CD8-positive, alpha-beta memory T cell (primary cell): ENCODE measurements at places on chromosomes 12 and 14.

- no peak for DNase-seq
Observed at GRCh38 chr12:58416236-58416635, 474.9 kb downstream of the ATP23 start.

DNA sequence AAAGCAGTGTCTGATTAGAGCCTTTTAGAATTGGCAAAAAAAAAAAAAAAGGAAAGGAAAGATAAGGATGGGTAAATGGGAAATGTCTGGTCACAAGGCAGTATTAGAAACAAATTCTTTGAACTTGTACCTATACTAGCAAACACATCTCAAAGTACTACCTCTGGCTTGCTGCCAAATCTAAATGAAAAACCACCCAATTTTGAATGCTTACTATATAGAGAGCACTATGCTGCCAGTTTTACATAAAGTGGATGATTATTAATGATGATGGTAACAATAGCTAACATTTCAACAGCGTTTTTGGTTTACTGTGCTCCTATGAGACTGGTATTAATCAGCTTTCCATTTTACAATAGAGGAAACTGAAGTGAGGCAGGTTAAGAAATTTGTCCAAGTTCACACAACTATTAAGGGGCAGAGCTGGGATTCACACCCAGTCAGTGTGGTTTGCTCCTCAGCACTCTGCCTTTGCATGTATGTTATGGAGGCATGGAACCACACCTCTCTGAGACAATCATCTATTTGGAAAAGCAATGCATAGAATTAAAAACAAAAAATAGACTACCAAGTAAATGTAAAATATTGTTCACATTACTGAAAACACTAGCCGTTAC, 34.2 kb downstream of the ATP2B1 start:
- no peak for DNase-seq

- DNase-seq = no peak
Observed at GRCh38 chr12:120342175-120343038, 14.8 kb upstream of the PLA2G1B start.

GRCh38 chr14:35252451-35252868, 39.7 kb upstream of the PSMA6 start:
- no peak for DNase-seq

- DNase-seq = no peak
Observed at GRCh38 chr14:33010495-33010894, 71.8 kb downstream of the NPAS3 start.

- peak; percentile 31 for DNase-seq
Observed at GRCh38 chr14:58638231-58639197, 752 bp downstream of the DACT1 start.

GRCh38 chr14:23301288-23301968, 1.2 kb downstream of the PPP1R3E start:
- peak; percentile 97 for DNase-seq

DNA sequence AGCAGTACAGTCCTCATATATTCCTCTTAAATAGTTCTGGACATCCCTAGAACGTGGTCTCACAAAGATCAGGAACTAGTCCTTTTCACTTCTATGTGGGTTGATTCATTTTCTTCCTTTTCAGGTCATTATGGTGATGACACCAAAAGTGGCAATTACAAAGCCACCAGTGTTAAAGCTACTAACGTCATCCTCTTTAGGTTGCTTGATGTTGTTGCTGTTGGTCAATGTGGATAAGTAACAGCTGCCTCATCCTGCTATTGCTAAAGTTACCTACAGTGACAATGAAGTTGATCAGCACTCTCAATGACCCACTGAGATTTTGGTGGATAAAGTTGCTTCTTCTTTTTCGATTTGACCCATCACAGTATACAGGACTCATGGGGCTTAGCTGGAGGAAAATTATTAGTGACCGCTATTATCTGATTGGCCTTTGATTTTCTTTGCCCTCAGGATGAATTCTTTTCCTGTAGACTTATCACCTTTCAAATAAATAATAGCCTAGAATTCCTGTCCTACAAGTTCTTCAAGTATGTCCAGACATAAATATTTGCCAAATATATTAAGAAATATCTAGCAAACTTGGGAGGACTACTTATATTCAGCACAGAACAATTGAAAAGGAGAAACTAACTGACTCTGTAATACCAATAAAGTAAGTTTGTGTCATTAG, 54.0 kb upstream of the ATP2B1 start:
- DNase-seq = no peak

DNA sequence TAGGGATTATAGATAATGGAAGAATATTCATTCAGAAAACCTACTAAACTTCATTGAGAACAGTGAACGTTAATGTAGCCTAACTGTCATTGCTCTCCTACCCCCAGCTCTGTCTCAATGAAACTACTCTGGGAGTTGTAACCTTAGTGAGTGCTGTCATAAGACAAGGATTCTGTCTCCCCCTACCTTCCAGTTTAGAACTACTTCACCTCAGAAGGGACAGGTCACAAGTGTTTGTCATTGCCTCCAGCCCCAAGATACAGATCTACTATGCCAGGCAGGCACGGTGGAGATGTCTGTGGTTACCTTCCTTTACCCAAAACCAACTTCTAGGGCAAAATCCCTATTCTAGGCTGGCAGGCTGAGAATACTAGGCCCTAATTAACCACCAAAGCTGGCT, 833.1 kb upstream of the SEL1L start:
- no peak for DNase-seq

DNA sequence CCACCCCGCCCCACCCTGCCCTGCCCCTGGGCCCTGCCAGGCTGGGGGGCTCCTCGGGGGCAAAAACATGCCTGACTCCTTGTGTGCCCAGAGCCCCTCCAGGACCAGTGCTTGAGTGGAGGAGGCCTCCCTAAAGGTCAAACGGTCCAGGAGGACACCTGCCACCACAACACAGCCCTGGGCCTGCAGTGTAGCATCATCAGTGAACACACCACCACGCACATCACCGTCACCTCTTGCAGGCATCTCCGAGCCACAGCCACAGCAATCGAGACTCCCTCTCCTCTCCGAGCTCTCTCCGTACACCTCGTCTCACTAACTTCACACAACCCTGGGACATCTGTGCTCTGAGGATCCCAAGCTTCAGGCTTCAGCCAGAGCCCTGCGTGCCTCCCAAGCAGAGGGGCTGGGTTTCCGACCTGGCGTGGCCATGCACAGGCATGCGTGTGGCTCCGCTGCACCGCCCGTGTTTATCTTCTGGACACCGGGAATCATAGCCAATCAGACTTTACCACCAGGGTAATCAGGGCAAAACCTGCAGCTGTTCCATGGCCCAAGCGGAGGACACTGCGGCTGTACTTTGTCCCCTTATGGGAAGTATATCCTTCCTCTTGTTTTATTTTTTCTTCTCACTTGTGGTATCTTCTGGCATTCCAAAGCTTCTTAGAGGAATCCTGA, 6.2 kb upstream of the DIO3 start:
- DNase-seq = no peak

- no peak for DNase-seq
Observed at GRCh38 chr14:63276016-63276415, 42.7 kb downstream of the GPHB5 start.

GRCh38 chr12:47804171-47804570, 15.5 kb downstream of the HDAC7 start:
- no peak for DNase-seq

DNA sequence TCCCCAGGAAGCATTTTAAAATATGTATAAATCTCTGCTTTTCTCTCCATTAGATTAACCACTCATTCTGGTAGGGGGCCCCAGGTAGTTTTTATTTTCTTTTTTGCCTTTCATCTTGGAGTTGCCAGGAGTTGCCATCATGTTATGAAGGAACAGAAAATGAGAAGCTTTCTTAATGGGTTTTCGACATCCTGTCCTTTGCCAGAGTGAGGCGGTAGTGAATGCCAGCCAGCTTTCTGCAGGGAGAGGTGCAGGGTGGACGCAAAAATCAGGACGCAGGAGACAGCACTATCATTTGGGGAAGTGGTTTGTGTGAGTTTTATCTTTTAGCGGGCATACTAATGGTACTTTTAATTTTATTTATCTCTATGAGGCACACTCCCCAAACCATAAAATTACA, 1.7 kb downstream of the RASSF8 start:
- no peak for DNase-seq

DNA sequence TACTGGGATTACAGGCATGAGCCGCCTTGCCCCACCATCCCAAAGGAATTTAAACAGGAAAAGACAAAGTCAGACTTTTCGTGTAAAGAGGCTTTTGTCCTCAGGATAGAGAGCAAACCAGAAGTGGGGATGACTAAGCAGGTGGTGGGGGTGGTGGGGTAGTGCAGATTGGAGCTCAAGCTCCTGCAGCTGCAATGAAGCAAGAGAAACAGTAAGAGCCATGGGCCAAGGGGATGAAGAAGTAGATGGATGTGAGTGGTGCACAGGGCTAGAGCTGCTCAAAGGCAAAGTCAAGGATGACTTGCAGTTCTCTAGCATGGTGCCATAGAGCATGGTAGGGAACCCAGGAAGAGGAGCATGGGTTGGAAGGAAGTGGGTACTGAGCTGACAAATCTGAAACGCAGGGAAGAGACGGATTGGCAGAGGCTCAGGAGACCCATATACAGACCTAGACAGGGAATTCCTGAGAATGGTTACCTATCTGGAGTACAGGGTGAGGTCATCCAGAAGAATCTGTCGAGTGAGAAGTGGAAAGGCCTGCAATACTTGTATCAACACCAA, 11.4 kb upstream of the RNF34 start:
- no peak for DNase-seq

- DNase-seq = peak; percentile 36
Observed at GRCh38 chr12:48296586-48297282, 54.0 kb downstream of the ZNF641 start.

- DNase-seq = no peak
Observed at GRCh38 chr12:71166280-71166679, 8.5 kb upstream of the TSPAN8 start.

DNA sequence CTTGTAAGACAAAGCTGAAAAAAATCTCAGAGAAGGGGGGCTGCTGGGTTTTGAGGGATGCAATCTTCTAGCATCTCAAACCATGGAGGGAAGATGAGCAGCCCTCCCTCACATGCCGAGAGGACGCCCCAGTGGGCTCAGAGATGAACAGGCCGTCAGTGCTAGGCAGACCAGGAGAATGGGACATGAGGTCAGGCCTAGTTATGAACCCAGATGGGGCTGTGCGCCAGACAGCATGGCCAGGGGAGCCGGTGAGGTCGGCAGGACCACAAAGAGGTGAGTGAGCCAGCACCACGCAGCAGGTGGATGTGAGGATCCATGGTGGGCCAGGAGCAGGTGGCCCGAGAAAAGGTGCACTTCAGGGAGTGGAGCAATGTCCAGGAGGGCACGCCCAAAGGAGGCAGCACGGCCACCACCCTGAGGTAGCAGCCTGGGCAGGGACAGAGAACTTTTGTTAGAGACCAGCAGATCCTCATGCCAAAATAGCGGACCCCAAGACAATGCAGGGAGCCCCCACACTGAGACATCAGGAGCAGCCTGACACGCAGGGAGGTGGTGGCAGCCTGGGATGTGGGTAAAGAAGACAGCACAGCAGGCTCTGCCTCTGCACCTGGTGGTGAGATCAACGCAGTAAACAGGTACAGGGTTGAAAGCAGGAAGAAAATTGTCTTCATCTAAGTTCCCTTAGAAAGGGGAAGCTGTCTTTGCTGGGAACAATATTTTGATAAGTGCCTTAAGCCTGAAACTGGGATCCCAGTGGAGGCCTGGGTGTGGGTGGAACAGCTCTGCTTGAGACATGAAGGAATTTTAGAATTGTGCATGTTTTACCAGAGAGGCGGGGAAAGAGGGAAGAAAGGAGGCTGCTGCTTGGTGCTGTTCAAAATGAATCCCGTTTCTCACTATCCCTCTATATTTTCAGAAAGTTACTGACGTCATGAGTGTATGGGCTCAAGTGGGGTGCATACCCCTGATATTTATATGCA, 17.8 kb upstream of the MCRS1 start:
- DNase-seq = no peak

DNA sequence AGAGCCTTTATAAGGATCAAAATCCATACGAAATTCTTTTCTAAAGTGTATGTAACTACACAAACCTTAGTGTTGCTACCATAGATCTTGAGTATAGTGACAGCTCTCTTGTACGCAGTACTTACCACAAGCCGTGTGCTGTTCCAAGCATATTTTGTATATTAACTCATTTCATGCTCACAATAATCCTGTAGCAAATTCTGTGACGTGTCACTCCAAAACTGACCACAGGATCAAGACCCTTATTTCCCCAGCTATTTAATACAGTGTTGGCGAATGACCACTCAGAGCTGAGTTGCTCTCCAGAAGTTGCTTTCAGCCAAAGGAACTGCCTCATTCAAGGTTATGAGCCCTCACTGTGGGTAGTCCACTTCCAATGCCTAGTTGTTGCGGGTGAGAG, 169.8 kb downstream of the BTG1 start:
- DNase-seq = no peak

DNA sequence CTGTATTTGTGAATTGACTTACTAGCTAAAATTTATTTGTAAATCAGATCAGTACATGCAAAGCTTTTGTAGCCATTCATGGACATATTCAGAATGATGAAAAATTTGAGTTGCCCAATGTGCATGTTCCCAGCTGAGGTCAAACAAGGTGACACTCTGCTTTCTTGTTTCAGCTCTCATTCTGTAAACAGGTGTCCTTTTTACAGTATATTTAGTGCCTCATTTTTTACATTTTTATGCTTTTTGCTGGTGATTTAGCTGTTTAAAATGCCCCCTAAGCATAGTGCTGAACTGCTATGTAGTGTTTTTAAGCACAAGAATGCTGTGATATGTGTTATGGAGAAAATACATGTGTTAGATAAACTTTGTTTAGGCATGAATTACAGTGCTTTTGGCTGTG, 76.3 kb downstream of the MIA2 start:
- no peak for DNase-seq
